EH (cell line): ENCODE measurements at places on chromosomes 2 and 18.

DNA sequence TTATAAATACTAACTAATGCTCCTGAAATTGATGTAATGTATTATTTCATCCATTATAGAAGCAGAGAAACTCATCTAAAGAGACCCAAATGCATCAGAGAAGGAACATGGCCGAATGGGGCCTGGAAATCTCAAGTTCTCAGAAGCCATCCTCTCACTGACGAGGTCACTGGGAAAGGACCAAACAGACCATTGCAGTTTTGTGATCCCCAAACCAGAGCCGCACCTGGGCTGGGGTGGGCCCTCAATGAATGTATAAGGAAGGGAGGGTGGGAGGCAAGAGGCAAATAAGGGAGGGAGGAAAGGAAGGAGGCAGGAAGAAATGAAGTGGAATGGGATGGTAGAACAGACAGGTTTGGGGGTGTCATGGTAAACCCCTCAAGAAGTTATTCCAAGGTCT is 245.3 kb upstream of the ID2 start:
- no peak for DNase-seq

DNA sequence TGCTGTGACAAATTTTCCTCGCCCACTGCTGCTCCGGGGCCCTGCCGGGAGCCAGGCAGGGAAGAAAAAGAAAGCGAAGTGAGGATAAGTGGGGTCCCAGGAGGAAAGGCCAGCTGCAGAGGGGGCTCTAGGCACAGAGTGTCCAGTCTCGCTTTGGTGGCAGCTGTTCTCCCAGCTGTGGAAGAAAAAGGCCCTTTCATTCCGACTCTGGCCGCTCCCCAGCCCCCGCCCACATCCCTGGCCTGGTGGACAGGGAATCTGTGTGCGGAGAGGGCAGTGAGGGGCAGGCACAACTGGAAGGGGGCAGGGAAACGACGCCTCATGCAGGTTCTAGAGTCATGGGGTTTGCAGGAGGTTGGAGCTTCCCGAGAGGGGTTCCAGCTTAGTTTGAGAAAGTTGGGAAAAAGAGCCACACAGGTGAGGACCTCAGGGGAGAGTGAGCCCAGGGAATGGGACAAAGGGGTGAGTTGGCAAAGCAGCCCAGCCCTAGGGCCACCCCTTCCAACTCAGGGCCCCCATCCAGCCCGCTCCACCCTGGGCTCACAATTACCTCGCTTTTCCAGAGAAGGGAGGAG is 1.8 kb downstream of the RTKN start:
- peak; percentile 65 for DNase-seq

GRCh38 chr2:97688062-97688827 is 18.7 kb downstream of the C2orf92 start:
- DNase-seq = no peak

- peak; percentile 51 for DNase-seq
These were observed 207.4 kb downstream of the ARL6IP6 start for GRCh38 chr2:152925547-152926448.

- DNase-seq = no peak
These were observed 79.4 kb upstream of the FAM117B start for GRCh38 chr2:202555356-202555755.

GRCh38 chr2:21412944-21413443 is 289.2 kb downstream of the TDRD15 start:
- no peak for DNase-seq

GRCh38 chr2:133363884-133364283 is 204.4 kb downstream of the NCKAP5 start:
- no peak for DNase-seq

DNA sequence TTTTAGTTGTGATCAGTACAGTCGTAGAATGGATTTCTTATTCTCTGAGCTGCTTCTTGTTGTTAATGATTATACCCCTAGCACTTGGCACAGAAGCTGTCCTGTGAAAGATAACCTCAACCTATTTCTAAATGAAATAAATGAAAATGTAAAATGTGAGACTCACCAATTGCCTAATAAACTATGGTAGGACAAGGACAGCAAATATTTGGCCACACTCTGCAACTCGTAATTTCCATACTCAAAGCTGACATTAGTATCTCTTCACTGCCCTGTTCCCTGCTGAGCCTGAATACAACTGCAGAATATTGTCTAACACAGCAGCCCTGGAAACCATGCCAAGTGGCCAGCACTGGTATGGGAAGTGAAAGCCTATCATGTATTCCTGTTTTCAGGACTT is 34.5 kb downstream of the TMEM182 start:
- DNase-seq = no peak

DNA sequence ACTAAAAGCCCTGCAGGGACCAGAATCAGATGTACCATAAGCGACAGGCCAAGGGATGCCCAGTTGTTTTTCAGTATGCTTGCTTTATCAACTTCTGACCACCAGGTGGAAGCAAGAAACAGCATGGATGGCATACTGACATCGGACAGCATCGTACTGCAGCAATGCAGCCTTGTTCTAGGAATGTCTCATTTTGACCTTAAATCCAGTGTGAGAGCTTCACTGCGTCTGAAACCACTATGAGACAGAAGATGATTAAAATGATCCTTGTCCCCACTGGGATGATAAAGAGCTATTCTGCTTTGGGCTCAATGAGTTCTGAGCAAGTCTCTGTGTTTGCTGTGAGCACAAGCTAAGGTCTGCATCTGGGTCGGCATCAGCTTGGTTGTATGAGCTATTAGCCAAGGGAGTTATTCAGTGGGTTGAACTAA is 54.3 kb downstream of the CDK15 start:
- DNase-seq = peak; percentile 92

GRCh38 chr2:43766006-43766405 is 7.8 kb upstream of the DYNC2LI1 start:
- no peak for DNase-seq

DNA sequence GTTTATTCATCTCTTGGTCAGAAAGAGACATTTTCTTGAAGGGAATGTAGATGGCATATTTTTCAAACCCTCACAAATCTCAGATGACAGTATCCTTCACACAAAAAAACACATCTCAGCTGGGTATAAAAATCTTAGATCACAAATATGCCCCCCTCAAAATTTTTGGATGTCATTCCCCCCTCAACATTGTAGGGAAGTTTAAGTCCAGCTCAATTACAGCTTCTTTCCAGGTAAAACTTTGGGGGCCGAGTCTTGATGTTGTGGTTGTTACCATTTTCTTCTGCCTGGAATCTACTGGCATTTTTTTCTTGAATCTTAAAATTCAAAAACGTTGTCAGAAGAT is 46.1 kb downstream of the HDAC4 start:
- DNase-seq = no peak

- DNase-seq = peak; percentile 70
These were observed 882 bp downstream of the ZBTB14 start for GRCh38 chr18:5294457-5295230.

DNA sequence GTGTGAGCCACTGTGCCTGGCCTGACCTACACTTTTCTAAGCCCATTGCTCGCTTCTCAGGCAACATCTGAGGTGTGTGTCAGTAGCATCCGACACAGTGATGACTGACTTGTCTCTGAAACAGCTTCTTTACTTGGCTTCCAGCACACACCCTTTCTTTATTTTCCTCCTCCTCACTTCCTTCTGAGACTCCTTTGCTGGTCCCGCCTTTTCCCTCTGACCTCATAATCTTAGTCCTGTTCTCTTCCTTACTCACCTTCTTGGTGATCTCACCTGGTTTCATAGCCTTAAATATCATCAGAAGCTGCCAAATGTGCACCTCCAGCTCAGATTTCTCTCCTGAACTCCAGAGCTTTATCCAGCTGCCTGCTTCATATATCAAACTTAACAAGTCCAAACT is 66.6 kb upstream of the PELI1 start:
- DNase-seq = no peak

- DNase-seq = peak; percentile 21
These were observed at the start of gene NETO1 for GRCh38 chr18:72867746-72868584. TSS of gene NETO1 (minus strand) at chr18:72867987. CDS start at chr18:72867291, 696 bp downstream.

DNA sequence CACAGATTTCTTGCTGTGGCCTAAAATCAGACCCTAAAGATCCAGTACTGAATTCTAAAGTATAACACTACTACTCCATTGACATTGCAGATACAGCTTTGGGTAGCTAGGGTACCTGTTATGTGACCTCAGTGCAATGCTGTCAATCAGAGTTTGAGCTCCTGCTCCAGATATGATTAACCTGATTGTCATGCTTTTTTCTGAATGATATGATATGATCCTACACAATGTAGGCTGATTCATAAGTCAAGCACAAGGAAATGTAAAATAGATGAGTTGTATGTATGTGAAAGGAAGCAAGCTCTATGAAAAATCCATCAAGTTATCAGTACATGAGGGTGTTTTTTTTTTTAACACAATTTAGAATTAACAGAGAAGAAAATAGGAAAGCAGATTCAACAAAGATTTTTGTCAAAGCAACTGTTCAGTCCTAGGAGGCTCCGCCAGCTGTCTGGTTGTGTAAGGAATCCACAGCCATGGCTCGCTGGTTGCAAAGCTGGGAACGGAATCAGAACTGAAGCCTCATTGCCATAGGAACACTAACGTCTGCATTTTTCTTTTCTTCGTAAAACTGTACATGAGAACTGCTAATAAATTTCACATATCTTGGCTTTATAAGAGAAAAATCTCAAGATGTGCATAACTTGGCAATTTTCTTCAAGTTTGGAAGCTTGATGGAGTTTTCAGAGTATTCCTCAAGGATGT is 52.9 kb downstream of the NR4A2 start:
- no peak for DNase-seq

DNA sequence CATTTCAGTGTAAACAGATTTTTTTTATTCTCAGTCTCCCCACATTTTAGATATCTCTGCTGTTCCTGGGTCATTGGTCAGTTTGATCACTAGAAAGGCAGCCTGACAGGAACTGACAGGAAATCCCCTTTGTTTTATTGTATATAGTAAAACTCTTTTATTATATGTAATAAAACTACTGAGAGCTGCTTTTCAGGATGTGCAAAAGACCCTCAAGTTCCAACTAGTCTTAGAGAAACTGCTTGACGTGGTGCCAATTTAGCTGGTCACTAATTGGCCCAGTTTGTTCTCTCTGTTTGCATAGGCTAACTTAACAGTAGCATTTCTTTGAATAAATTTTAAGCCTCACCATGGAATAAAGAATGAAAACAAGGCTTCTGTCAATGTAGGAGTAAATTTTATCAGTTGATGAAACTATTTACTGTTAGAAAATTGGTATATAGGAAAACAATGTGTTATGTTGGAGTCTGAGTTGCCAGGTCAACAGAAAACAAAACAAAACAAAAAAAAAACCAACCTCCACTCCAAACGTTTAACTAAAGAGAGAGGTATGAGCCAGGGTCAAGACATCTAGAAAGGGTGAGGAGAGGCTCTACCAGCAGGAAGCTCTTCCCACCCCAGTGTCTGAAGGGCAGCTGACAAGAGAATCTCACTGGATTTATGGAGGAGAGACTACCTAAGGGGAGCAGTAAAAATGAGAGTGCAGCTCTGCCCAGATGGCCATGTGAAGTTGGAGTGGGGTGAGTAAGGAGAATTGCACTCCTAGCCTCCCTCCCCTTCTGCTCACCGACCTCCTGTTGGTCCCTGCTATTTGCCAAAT is 184.6 kb downstream of the ST6GAL2 start:
- DNase-seq = no peak

DNA sequence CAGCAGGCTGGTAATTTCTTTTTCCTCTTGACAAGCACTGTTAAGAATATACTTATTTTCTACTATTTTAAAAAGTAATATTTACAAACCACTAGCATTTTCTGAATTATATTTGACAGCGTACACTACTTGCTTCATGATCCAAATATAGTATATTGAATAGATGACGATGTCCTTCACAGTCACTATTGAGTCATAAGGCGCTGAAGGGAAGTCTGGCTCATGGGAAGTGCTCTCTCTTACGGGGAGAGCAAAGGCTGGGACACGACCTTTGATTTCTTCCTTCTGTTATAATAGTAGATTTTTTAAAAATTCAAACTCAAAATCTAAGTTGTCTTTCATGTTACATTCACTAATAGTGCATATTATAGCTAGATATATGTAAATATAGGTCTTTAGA is 357.1 kb downstream of the SOCS6 start:
- no peak for DNase-seq

GRCh38 chr18:6434987-6435709 is 20.4 kb upstream of the L3MBTL4 start:
- no peak for DNase-seq

GRCh38 chr2:136327162-136327852 is 209.4 kb upstream of the CXCR4 start:
- DNase-seq = peak; percentile 2

- DNase-seq = no peak
These were observed 2.2 kb downstream of the LOXL3 start for GRCh38 chr2:74551530-74551929.

GRCh38 chr18:43129946-43130524 is 14.6 kb upstream of the RIT2 start:
- DNase-seq = no peak
